Muscle of arm (tissue), 14 donors: ENCODE measurements at places on chromosomes 11 and 22. TPM values are rescaled to one million over a fixed set of nuclear protein-coding genes. Genes with fewer than 3 reads are reported as not detected.
A peak's percentile ranks its signal among the peaks of the same experiment; 100 is the strongest.

The FREY1 gene
- not detected for polyA plus RNA-seq

GRCh38 chr11:33996498-33997454, 54.8 kb upstream of the CAPRIN1 start:
- peak; percentile 65 for DNase-seq

- DNase-seq: no peak
Observed at GRCh38 chr11:130129922-130130321, 29.7 kb upstream of the ST14 start.

The TSPAN32 gene
- 2.5 TPM for polyA plus RNA-seq

The GUCY1A2 gene
- polyA plus RNA-seq: 6.7 TPM

DNA sequence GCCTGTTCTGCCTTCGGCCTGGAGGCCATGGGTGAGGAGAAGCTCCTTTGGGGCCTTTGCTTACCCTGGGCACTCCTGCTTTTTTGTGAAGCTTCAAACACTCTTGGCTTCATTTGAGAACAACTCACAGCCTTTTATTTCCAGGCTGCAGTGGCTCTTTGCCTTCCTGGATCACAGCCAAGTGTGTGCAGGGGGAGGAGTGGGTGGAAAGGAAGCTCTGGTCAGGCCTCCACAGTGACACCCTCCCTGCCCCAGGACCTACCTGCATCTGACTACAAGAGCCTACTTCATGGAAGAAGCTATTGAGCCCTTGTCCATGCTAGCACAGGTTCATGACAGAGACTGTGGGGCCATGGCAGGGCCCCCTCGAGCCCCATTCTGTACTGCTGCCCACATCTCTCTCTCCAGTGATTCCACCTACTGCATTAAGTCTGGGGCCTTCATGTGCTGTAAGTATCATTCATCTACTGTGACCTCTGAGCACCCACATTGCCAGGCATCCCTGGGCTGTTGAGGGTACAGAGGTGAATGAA, 52.3 kb downstream of the GAB4 start:
- DNase-seq: peak; percentile 7

DNA sequence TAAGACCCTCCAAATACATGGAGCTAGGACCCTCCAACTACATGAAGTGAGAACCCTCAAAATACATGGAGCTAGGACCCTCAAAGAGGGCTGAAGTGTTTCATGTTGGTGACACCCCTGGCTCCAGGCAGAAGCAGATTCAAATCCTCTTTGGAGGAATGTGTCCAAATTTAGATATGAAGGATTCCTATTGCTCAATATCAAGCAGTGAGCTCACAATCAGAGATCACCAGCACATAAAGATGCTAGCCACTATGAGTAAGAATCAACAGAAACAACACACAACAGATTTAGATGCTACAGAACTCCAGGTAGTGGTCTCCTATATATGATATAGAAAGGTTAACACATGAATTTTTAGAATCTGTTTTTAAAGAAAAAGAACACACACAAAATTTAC, 11.2 kb upstream of the RAB3IL1 start:
- DNase-seq: no peak

DNA sequence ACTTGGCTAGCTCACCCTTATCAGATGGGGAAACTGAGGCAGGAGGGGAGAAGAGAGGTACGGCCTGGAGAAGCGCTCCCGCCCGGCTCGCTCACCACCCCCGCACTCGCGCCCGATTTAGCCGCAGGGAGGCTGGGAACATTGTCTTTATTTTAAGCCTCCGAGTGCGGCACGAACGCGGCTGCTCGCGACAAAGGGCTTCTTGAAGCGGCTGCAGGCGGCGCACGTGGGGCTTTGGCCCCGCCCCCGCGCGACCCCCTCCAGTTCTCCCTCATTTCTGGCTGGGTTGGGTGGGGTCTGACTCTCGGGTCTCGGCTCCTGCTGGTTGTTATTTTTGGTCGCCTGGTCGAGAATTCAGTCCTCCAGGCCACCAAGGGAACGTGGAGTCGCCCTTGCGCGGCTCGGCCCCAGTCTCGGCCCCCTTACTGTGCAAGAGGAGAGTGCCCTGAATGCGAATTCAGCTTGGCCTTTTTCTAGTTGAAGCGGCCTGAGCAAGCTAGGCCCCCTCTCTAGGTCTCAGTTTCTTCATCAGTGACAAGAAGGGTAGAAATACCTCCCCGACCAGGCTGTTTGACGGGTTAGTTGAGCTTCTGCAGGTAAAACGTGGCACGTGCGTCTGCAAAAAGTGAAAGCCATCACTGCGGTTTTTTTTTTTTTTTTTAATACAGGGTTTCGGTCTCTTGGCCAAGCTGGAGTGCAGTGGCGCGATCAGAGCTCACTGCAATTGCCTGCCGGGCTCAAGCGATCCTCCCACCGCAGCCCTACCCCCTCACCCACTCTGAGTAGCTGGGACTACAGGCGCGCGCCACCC, 2.6 kb upstream of the CHRM1 start:
- DNase-seq: no peak

DNA sequence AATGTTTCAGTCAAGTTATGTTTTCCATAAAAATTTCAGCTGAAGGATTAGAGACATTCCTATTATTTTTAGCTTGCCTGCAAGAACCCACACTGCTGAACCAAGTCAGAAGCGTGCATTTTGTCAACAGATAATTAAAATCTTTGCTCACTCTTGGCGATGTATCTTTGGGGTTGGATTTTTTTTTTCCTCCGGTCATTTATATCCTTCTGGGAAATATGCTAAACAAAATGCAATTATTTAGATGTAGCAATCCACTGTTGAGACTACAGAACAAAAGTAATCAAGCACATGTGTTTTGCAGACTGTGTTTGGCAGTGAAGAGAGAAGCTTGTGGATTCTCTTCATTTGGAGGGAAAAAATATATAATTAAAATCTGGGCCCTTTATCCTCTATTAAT, 15.3 kb upstream of the NELL1 start:
- peak; percentile 15 for DNase-seq
